ENCODE measurements at places on chromosomes 16 and 17. TPM values are rescaled to one million over a fixed set of nuclear protein-coding genes. Genes with fewer than 3 reads are reported as not detected.

Gene CCL8
- 1.0 TPM for total RNA-seq

Gene C17orf78
- total RNA-seq: not detected

Gene CIBAR2
- not detected for total RNA-seq

Gene MAPT
- total RNA-seq: 3.4 TPM

Gene ITGB3
- total RNA-seq: 20.2 TPM

Gene PDE6G
- not detected for total RNA-seq
